Stimulated activated naive B cell treated with anti-CD40 and anti-IgM and Interleukin-4, amounts not matched to agents 10 μg/mL and 1 μg/mL and 100 μg/mL, for 72 hours (primary cell): ENCODE measurements at places on chromosomes 12 and 14.

GRCh38 chr14:81772381-81772780, 238.7 kb upstream of the SEL1L start:
- no peak for DNase-seq

GRCh38 chr12:21608196-21608595, 3.5 kb upstream of the GYS2 start:
- no peak for DNase-seq

DNA sequence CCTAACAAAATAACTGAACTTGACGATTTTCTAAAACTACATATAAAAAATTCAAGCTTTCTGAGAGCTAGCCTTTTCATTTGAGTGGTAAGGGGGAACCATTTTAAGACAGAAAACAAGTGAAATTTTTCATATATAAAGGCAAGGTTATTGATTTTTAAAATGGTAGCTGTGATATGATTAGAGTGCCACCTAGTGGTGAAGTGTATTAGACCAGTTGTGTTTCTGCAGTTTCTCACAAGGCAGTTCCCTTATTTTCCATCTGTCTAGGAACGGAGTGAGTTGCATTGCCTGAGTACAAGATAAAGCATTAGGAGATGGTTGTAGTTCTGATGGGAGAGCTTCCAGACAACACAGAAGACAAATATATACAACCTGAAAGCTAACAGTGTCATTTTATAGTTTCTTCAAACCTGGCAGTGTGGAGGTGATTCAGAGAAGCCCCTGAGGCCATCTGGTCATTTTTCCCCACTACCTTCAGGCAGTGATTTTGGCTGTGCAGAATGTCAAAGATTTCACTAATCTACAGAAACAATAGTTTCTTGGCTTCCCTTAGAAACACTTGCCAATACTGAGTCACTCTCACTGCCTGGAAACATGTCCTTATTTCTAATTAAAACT, 180.8 kb downstream of the C12orf50 start:
- DNase-seq = no peak

DNA sequence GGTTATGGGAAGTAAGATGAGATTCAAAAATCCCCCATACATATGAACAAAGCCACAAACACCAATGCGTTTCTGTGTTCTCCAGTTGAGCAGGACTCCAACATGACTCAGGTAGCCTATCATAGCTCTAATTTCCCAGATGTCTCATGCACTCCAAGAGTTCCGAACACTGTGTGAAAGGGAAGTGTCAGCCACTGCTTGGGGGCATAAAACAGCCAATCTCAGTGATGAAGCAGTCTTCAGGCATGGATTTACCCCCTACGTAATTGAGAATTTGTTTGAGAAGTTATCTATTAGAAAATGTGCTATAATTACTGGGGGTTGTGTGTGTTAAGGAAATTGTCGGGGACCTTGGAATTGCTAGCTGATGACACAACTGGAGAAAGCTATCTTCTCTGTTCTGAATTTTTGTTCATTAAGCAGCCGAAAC, 153.9 kb upstream of the AVPR1A start:
- DNase-seq = no peak

GRCh38 chr12:49174218-49174617, 14.7 kb downstream of the TUBA1A start:
- DNase-seq = no peak

GRCh38 chr12:55933169-55933798, 2.3 kb downstream of the DGKA start:
- DNase-seq = no peak

DNA sequence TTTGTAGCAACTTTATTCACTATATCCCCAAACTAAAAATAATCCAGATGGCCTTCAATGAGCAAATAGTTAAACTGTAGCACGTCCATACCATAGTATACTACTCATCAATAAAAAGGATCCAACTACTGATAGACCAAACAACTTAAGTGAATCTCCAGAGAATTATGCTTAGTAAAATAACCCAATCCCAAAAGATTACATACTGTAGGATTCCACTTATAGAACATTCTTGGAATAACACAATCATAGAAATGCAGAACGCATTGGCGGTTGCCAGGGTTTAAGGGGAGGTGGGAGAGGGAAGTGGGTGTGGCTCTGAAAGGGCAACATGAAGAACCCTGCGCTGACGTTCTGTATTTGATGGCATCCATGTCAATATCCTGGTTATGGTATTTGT, 28.6 kb downstream of the SNRPF start:
- no peak for DNase-seq

- no peak for DNase-seq
Observed at GRCh38 chr12:49792976-49793580, 35.1 kb downstream of the NCKAP5L start.

DNA sequence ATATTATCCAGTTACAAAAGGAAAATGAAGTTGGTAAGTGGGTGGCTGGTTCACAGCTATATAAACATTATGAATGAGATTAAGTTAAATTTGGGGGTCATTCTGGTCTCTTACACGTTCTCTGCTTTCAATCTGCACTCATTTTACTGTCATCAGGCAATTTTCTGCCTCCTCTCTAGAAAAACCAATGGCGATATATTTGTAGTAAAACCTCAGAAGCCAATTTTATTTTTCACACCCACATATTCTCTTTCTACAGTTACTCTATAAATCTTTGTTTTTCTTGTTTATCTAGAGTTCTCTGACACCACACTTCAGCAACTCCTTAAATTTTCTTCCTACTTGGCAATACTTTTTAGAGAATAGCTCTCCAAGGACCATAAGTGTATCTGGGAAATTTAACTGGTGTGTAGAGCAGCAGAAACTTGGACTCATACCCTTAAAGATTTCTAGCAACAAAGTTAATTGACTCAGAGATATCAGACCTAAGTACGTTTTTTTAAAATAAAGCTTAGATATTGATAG, 926.9 kb downstream of the TMTC2 start:
- no peak for DNase-seq

DNA sequence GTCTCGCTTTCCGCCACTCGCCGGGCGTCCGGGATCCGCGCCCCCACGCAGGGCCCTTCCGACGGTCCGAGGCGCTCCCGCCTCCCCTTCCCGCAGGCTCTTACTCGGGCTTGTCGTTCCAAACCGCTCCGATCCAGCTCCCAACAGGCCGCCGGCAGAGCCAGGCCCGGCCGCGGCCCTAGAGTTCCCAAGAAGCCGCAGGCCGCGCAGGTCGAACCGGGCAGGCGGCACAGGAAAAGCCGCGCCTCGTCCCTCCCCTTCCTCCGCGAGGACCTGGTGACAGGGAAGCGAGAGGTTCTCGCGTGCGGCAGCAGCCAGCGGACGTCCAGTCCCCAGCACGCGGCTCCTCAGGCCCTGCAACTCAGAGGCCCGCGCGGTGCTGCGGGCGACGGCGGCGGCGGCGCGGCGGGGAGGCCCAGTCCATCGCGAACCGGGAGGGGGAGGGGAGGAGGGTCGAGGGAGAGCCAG, 272 bp downstream of the HECTD1 start:
- no peak for DNase-seq

DNA sequence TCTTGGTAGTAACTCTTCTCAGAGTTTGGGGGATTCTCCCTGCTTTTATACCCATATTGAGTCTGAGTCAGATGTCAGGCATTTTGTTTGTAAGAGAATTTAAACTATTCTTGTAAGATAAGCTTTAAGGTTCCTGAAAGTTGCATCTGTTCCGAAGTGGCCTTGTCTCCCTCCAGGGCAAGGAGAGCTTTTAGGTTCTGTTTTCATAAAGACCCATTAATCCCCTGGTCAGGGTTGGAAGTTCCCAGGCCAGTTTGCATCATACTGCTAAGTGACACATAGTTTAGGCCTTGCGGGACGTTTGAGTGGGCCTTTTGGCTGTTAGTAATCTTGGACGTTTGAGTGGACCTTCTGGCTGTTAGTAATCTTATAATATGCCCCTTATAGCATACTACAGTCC, 396.7 kb downstream of the NPAS3 start:
- DNase-seq = no peak

DNA sequence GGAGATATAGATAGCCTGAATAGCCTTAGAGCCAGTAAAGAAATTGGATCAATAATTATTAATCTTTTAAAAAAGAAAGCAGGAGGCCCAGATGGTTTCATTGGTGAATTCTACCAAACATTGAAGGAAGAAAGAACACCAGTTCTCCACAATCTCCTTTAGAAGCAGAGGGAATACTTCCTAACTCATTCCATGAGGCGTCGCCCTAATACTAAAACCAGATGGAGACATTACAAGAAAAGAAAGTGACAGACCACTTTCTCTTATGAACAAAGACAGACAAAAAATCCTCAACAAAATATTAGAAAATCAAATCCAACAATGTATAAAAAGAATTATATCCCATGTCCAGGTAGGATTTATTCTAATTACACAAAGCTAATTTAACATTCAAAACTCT, 362.6 kb downstream of the BCAT1 start:
- no peak for DNase-seq

DNA sequence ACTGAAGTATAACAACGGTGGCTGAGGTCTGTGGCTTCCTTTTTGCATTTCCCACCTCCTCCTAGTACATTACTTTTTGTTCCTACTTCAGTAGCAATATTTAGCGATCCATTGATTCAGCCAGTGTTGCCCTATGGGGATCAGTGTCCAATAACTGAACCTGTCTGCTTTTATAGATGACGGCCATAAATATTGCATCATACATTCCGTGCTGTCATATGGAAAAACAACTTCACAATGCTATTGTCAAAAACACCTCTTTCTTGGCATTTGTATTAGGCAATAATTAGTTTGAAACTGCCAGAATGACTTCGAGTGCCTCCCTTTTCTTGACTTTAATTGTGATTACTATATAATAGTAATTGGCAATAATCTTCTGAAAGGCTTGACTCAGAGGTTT, 149.5 kb downstream of the PRIMA1 start:
- no peak for DNase-seq

DNA sequence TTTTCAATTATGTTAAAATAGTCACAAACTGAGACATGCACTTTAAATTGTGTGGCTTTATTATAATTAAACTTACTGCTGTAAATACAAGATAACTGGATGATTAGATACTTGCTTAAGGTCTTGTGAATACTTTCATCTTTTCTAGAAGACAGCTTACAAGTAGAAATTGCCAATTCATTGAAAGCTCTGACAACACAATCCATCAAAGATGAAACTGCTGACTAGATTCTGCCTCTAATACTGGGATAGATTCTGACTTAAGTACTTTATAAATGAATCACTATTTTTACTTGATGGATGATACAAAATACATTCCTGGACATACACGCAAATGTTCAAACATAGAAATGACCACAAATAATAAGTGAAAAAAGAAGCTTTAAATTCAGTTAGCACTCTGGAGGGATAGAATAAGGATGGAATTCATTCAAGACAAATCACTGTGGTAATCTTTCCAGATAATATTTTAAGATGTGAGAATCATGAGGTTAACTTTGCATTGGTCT, 876.8 kb downstream of the RPS29 start:
- no peak for DNase-seq
